ENCODE measurements at places on chromosomes 5 and 9.

DNA sequence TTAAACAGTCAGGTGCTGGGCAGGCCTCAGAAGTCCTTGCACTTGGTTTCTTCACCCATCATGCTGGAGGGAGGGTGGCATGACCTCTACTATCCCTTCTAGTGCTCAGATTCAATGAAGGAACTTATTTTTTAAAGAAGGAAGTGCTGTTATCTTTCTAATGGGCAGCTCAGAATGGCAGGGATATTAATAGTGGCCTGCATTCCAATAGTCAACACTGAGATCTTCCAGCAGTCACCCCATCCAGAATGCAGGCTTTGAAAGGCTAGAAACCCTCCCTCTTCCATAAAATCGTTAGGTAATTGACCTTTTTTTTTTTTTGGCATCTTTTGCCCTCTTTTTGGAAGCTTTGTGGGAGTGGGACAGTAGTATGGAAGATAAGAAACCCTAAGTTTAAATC lies 325.0 kb downstream of the ARRDC3 start:
- DNase-seq: no peak

DNA sequence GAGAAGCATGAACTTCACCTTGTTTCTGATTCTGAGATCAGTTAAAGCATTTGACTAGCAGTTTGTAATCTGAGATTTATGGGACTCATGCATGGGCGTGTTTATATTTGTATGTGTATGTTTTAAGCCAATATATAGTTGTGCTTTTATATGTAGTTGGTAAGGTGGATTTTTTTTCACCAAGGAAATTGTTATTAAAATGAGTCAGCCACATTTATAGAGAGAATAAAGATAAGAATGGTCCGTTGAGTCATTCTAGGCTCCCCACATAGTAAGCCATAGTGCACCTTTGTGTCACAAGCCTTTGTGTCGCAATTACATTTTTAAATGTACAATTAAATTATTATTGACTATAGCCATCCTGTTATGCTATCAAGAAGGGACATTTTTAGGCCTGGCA lies 89.0 kb downstream of the NLN start:
- DNase-seq: no peak

DNA sequence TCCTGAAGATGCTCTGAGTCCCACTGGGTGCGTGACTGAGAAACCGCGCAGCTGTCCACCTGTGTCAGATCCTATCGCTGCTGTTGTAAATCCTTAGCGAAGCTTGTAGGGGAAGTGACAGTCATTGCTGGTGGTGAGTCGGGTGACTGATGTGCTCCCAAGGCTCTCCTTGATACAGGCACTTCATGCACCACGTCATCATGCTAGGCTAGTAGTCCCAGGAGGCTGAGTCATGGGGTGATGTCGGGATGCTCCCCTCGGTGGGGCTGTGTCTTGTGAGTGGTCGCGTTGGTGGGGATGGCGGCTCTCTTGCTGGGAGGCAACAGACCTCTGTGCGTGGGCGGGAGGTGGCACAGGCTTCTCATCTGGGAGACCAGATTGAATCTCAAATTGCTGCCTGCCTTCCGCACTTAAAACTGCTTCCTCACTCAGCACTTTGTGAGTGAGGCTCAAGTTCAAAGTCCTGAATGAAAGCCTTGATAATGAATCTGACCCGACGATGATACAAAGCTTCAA lies 84.7 kb downstream of the CSNK1A1 start:
- peak; percentile 26 for DNase-seq

DNA sequence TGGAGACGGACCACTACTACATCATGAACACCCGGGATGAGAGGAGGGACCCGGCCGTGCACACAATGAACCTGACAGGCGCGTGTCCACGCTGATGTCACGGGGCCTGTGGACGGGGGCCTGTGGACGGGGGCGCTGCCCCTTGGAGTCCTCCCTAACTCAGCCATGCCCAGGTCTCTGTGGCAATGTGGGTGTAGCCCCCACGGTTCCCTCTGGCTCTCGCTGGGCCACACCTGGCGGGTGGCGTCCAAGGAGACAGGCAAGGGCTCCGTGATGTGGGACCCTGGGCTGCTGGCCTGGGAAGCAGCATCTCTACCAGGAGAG lies 22.1 kb downstream of the PAEP start:
- no peak for DNase-seq

DNA sequence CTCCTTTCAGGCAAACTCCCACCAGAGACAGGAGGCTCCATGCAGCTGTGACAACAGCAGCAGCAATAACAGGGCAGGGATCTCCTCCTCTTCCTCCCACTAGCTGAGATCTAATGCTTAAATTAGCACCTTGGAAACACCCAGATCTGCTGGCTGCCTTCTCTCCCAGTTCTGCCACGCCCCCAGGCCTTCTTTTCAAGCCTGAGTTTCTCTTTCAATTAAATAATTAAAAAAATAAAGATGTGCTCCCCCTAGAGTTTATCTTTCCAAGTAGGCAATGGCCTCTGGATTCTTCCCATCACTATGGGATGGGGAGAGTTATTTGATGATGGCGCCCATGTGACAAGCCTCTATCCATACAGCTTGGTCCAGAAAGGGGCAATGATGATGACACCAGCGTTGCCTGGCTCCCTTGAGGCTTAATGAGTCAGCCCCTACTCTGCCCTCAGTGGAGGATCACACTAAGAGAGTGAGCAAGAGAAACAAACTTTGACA lies 3.8 kb downstream of the FAM219A start:
- peak; percentile 53 for DNase-seq

- no peak for DNase-seq
These were observed 281.9 kb upstream of the PUM3 start for GRCh38 chr9:3125602-3126405.

DNA sequence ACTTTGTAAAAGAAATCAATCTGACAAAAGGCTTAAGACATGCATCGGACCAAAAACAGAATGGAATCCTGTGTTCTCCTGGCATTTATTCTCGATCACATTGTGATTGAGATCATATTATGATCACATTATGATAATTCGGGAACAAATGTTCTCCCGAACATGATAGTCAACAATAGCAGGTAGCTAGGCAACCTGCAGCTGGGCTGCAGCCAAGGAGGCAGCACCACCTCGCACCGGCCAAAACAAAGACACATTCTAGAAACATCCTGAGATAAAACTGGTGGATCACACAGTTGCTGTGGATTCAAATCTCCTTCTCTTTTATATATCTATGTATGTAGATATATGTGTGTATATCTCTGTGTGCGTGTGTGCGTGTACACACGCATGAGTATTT lies 480.6 kb upstream of the CYLC2 start:
- DNase-seq: no peak

- no peak for DNase-seq
These were observed 3.1 kb downstream of the KIF2A start for GRCh38 chr5:62309107-62309506.

DNA sequence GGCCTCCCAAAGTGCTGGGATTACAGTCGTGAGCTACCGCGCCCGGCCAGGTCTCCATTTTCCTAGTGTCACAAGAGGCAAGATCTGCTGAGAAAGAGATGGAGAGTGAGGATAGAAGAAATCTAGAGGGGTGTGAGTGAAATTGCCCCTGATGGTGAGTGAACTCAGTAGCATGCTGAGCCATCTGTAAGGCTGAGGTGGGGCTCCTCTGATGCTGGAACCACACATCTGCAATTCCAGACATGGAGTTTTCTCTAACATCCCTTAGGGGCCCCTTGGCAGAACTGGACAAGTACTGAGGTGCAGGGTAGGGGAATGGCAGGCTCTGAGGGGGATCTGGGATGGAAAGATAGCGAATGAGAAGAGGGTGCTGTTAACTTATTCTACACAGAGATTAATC lies 72.0 kb upstream of the FER start:
- DNase-seq: no peak

DNA sequence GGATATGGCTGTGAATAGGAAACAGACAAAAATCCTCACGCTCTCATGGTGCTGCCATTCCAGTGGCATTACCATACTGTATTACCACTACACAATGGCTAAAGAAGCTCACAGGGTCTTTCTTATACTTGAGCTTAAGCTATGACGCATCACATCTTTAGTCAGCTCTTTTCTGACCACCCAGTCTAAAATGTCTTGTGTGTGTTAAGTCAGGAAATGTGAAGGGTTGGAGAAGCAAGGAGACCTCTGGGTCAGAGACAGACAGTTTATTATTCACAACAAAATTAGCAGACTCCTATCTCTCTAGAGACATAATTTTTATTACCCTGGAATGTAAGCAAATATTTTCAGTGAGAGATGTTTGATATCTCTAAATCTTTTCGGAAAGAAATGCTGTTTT lies 1583.2 kb upstream of the WWC1 start:
- DNase-seq: no peak

DNA sequence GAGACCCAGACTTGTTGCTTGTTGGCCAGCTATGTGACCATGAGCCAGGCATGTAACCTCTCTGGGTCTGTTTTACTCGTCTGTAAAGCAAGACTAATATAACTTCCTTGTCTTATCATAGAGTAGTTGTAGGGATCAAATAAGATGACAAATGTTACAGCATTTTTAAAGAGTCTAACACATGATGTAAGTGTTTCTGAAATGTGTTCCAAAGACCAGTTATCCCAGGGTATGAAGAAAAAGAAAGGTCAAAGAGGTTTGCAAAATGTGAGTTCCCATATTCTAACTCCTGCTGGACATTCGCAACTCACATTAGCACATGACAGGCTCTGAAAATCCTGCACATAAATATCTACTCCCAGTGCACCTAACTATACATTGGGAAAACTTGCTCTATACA lies 28.5 kb upstream of the MATR3 start:
- DNase-seq: no peak

DNA sequence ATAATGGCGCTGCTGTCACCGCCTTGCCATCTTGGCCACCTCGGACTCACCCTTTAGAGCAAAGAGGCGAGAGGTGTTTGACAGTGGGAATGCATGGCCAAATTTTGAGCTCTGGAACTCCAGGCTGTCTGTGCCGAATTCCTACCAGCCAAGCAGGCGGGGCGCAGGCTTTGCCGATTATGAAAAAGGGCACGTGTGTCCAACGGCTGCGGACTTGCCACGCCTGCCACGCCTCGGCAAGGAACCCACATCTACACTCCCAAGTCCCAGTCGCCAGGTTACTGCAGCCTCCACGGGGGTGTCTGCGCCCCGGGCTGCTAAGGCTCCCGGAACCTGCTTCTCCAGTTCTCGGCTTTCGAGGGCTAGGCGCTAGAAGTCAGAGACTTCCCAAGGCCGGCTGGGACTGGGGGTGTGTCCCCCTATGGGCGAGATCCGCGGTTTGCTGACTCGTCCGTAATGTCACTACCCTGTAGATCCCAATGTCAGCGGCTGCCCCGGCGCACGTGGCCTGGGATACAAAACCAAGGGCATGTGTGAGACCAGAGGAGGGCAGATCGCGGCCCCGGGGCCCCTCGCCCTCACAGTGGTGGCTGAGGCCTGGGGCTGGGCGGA lies 2.8 kb downstream of the NPR3 start:
- DNase-seq: no peak

GRCh38 chr5:11557063-11557462 lies 347.2 kb downstream of the CTNND2 start:
- no peak for DNase-seq

GRCh38 chr9:131982671-131983239 lies 96.9 kb downstream of the MED27 start:
- no peak for DNase-seq

DNA sequence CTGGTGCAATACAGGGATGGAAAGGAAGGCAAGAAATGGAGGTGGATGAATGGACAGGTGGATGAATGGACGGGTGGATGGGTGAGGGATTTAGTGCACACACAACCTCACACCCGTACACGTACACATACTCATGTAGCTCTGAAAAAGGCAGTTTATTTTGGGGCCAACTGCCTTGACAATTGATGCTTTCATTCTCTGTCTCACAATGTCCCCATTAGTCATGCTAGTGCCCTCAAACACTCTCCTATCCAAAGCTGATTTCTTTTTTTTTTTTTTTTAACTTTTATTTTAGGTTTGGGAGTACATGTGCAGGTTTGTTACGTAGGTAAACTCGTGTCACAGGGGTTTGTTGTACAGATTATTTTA lies 495.0 kb downstream of the DMAC1 start:
- no peak for DNase-seq
